Cardiac muscle cell (in vitro differentiated cells and primary cell): ENCODE measurements at places on chromosomes 1 and 21. TPM values are rescaled to one million over a fixed set of nuclear protein-coding genes. Genes with fewer than 3 reads are reported as not detected.

GRCh38 chr1:9960706-9961562 is 17.7 kb downstream of the NMNAT1 start:
- peak; percentile 73 for DNase-seq

GRCh38 chr1:228837817-228838716 is 102.8 kb downstream of the RHOU start:
- DNase-seq = peak; percentile 96

- DNase-seq = no peak
Measured at GRCh38 chr1:3115275-3116149, 46.5 kb downstream of the PRDM16 start.

The TMEM269 gene
- total RNA-seq = 0.21 and 0.69 TPM in 2 replicates

The DDAH1 gene
- total RNA-seq = 14.0 and 15.5 TPM in 2 replicates

The OR2M3 gene
- not detected in 2 replicates for total RNA-seq

The RSPO1 gene
- 0.71 and 1.1 TPM in 2 replicates for total RNA-seq

The HPDL gene
- total RNA-seq = 1.4 and 3.3 TPM in 2 replicates

DNA sequence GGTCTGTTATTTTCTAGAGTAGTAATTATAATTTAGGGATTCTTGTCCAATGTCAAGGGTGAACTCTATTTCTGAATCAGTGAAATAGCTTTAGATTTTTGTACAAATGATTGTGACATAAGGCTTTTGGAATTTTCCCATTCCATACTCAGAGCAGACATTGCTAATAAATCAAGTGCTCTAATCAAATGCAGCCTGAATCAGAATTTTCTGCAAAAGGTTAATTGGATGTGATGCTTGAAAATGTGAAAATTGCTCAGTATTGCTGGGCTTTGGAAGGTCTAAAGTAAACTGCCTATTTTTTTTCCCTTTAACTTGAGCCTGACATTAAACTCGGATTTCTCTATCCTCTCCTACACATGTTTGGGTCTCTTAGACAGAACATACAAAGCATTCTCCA is 23.2 kb downstream of the SGIP1 start:
- no peak for DNase-seq

DNA sequence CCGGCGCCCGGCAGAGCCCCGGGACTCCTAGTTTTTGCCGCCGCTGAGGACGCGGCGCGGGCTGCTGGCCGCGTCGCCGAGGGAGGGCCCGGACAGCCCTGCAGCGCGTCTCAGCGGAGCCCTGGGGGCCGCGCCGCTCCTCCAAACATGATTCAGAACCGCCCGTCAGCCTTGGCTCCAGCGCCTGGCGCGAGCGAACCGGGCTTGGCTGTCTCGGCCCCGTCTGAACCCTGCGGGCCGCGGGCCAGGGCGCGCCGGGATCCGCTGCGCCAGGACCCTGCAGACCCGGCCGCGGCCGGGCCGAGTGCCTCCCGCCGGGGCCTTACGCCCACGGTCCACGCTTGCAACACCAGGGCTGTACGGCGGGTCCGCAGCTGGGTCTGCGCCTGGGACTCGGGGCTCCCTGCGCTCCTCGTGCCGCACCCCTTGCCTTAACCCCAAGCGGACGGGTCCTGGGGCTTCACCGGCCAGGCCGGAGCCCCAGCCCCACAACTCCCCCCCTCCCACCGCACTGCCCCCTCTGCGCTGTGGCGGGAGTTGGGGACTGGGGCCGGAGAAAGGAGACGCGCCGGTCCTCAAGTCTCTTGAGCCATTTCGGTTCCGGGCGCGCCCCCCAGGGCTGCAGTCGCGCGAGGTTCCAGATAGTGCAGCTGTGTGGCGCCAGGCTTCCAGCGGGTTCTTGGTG is 48.4 kb upstream of the CD34 start:
- peak; percentile 60 for DNase-seq

DNA sequence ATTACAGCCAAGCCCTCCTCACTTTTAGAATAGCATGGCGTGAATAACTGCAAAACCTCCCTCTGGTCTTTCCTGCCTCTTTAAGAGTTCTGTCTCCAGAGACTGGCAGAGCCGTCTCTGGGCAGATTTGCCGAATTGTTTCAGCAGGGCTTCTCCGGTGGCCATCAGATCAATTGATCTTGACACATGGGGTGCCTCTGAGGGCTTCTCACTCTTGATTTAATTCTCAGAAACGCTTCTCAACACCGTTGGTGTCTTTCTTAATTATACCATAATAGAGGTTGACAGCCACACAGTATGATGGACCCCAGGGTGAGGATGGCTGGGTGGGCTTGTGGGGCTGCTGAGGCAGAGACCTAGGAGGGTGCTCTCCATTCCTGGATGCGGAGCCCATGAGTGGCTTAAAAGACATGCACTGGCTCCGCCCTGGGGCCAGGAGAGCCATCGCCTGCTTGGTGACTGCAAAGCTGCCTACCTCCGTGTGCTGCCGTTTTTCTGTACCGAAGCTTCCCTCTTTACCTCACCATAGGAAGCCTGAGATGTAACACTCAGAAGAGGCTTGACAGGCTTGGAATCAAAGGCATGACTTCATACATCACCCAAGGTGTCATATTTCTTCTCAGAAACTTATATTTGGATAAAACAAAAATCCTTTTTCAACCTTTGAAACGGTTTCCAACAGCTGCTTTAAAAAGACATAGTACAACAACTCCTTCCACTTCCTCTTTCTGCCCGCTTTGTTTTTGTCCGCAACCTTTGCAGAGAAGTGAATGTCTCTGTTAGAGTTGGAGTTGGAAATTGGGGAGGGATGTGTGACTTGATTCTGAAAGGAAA is 82.9 kb downstream of the GALNT2 start:
- DNase-seq = no peak

- no peak for DNase-seq
Measured at GRCh38 chr1:180246579-180246978, 16.5 kb downstream of the LHX4 start.

The PHGDH gene
- 71.5 and 86.9 TPM in 2 replicates for total RNA-seq

DNA sequence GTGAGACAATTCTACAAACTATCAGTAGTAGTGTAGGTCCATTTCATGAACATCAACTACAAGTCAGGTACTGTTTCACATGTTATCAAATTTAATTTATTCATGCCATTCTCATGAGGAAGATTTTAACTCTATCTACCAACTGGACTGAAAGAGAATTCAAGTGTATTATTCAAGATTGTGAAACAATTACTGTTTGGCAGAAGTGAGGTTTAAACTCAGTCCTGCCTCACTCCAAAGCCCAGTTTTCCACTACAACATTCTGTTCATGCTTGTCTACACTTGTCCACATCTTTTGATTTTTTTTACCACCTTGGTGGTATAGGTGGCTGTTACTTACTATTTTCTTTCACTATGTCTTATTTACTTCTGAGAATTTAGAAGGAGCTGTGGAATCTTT is 272.9 kb downstream of the TGFB2 start:
- DNase-seq = no peak

The F13B gene
- total RNA-seq = not detected in 2 replicates

DNA sequence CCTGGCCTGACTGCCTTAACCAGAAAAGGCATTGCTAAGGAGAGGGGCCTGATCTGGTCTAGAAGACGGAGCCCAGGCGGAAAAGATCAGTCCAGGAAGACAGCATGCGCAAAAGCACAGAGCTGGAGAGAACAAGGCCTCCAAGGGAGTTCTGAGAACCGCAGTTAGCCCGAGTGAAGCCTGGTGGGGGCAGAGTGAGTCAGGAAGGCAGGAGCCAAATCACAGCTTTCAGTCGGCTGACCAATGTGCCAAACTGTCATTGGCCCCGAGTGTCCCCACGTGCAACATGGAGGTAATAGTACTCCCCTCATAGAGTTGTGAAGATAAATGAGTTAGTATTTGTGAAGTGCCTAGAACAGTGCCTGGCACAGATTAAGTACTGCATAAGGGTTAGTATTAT is 1.2 kb upstream of the TSPAN2 start:
- peak; percentile 34 for DNase-seq

GRCh38 chr21:15278851-15279250 is 214.1 kb upstream of the NRIP1 start:
- no peak for DNase-seq

GRCh38 chr1:181103399-181103798 is 14.9 kb downstream of the IER5 start:
- no peak for DNase-seq

DNA sequence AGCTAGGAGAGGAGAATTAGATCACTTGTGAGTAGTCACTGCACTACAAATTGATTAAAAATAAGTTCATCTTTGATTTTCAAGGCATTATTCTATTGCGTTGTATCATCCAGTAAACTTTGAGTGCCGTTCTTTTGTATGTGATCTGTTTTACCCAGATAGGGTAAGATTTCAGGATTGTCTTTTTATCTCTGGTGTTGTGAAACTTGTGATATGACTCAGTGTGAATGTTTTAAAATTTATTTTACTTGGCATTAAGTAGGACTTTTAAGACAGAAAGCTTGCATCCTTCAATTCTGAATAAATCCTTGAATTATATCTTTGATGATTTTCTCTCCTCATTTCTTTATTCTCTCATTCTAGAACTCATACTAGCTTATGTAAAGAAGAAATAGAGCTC is 93.3 kb upstream of the ADAMTS5 start:
- DNase-seq = peak; percentile 36

The LCE2A gene
- not detected in 2 replicates for total RNA-seq

GRCh38 chr1:50416553-50417453 is 6.4 kb downstream of the DMRTA2 start:
- no peak for DNase-seq

DNA sequence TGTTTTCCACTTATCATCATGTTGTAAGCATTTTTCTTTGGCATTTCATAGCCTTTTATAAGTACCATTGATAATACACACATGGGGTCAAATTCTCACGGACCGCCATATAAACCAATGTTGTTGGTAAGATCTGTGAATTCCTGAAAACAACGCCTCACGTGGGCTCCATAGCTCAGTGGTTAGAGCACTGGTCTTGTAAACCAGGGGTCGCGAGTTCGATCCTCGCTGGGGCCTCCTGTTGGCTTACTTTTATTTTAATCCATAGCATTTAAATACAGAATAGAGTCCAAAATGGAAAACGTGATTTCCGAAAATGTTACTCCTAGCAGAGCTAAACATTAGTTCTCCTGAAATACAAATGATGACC is 83.1 kb downstream of the HHIPL2 start:
- peak; percentile 41 for DNase-seq

DNA sequence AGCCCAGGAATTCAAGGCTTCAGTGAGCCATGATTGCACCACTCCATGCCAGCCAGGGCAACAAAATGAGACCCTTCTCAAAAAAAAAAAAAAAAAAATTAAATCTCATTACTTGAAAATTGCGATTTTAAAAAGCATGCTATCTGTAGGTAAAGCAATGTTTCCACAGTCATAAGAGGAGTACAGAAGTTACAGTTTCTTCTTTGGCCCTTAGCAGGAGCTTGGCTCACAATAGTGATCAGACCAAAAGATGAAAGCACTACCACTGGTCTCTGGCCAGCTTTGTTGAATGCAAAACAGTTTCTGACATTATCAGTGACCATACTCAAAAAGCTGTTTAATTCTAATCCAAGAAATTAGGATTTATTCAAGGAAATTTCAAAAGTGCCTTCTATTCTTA is 31.2 kb downstream of the VAV3 start:
- DNase-seq = no peak

The AIRE gene
- total RNA-seq = 0.45 TPM in 1 of 2 replicates, not detected in the other

The ABCD3 gene
- total RNA-seq = 20.7 and 24.1 TPM in 2 replicates
